ENCODE measurements at places on chromosomes 1 and 21. TPM values are rescaled to one million over a fixed set of nuclear protein-coding genes. Genes with fewer than 3 reads are reported as not detected.

DNA sequence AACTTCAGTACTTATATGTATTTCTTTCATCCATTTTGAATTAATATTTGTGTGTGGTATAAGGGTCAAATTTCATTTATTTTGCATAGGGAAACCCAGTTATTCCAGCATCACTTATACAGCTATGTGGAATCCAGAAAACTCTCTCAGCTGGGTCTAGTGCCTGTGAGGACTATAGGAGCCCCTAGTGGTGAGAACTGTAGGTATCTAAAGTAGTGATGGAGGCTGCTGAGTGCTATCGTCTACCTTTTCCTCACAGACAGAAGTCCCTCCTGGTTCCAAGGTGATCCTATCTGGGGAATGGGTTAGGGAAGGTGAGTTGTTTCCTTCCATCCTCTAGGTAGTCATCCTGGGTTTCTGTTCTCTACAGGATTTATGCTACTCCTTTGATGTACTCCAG, 352.0 kb upstream of the C1orf87 start:
- no peak overlapping the region for H3K27ac ChIP-seq
- no peaks in the 10 kb centered on the region for H3K36me3 ChIP-seq

The CRNN gene
- total RNA-seq: not detected

The PDPN gene
- 4.7 TPM for total RNA-seq

DNA sequence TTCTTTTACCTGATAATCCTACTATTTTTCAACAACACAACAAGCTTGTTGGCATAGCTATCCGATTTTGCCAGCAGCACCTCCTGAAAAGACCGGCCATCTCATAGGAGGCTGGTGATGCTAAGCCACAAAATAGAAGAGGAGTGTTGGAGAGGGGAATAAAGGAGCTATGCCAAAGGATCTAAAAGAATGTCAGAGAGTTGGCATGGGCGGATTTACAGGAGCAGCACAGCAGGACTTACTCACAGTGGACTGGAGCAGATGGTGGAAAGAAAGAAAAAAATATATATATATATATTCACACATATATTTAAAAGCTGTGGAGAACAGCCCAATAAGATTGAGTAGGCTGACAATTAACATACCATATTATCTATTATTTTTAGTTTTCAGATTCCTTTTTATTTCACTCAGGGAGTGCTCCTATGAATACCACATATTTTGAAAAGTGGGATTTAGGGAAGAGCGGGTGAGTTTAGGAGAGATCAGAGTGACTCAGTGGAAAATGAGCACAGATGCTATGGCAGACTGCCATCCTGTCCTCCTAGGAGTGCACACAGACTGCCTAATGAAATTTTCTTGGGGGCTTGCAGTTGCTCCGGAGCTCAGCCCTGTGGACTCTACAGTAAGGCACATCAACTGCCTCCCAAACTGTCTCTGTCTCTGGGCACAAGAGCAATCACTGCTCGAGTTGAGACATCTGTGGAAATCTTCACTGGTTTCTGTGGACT, 394.4 kb upstream of the CHRM3 start:
- H3K4me1 ChIP-seq: no peaks in the 10 kb centered on the region
- H3K27ac ChIP-seq: no peak overlapping the region
- H3K27me3 ChIP-seq: no peaks in the 10 kb centered on the region
- no peaks in the 10 kb centered on the region for H3K36me3 ChIP-seq
- H3K4me3 ChIP-seq: no peak overlapping the region
- DNase-seq: no peak

GRCh38 chr1:198191117-198191516, 34.3 kb downstream of the NEK7 start:
- H3K4me3 ChIP-seq: no peak overlapping the region
- peaks cover 21% of the 10 kb centered on the region for H3K4me1 ChIP-seq
- no peaks in the 10 kb centered on the region for H3K27me3 ChIP-seq
- no peak for DNase-seq
- no peak overlapping the region for H3K27ac ChIP-seq

DNA sequence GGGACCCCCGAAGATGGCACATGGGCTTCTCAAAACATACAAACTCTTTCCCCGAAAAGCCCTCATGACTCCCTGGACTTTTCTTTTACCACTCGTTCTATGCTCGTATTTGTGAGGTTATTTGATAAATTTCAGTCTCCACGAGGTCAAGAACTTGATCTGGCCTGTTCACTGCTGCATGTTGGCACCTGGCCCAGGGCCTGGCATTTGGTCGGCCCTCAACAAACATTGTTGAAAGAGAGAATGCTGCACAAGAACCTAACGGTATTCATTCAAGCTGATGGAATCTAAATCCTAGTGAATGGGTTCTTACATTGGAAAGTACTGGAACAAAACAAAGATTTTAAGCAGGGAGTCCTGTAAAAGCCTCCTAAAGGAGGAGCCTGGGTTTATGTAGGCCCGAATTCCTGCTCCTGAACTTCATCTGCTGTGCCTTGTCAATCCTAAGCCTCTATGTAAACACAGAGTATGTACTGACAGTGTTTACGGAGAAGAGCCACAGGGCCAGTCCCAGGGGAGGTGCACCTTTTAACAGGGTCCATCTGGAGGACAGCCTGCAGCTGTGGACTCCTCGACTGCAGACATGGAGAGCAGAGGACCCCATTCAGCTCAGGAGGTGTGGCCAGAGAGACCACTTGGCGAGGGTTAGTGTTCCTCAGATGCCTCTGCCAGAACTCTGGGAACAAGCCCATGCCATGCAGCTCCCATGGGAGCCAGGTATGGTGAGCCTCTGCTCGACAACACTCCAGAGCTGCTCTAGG, 46.9 kb downstream of the L1TD1 start:
- H3K27me3 ChIP-seq: no peaks in the 10 kb centered on the region
- no peaks in the 10 kb centered on the region for H3K36me3 ChIP-seq
- no peak overlapping the region for H3K4me3 ChIP-seq
- no peak overlapping the region for H3K27ac ChIP-seq
- DNase-seq: peak; percentile 49

GRCh38 chr1:94777281-94777680, 42.9 kb upstream of the SLC44A3 start:
- no peak for DNase-seq
- H3K27ac ChIP-seq: no peak overlapping the region
- no peak overlapping the region for H3K4me3 ChIP-seq
- peaks cover 11% of the 10 kb centered on the region for H3K4me1 ChIP-seq
- H3K27me3 ChIP-seq: peaks cover 45% of the 10 kb centered on the region
- no peaks in the 10 kb centered on the region for H3K36me3 ChIP-seq

The KCNH1 gene
- total RNA-seq: 41.3 TPM

GRCh38 chr1:109788695-109789521, 25.2 kb upstream of the EPS8L3 start:
- no peak overlapping the region for H3K27ac ChIP-seq
- H3K27me3 ChIP-seq: no peaks in the 10 kb centered on the region
- H3K36me3 ChIP-seq: no peaks in the 10 kb centered on the region
- peak; percentile 75 for DNase-seq
- no peak overlapping the region for H3K4me3 ChIP-seq

DNA sequence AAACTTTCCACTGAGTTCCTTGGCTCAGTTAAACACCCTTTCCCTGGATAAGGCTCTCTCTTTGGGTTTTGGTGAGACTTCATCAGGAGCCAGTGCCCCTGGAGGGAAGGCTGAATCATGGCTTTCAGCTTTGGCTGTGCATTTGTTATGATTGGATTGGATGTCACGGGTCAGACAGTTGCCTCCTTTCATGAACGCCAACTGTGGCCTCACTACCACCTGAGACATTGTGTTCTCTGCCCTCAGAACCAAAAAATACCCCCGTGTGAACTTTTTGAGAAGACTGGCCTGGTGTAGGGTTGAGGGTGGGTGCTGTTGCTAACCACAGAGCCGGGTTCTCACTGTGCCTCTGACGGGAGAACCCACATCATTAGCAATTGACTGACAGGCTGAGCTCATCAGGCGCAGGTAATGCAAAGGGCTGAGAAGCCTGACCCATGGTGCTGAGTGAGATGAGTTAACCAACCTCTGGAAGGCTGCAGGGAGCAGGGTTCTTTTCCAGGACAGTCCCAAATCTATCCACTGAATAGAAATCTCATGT, 65.6 kb downstream of the HHAT start:
- H3K36me3 ChIP-seq: no peaks in the 10 kb centered on the region
- H3K27me3 ChIP-seq: no peaks in the 10 kb centered on the region
- H3K27ac ChIP-seq: peak overlapping the region; percentile 77
- no peak for DNase-seq
- no peak overlapping the region for H3K4me3 ChIP-seq

GRCh38 chr1:21638531-21639341, 30.4 kb downstream of the RAP1GAP start:
- no peak overlapping the region for H3K4me3 ChIP-seq
- peaks cover 10% of the 10 kb centered on the region for H3K27me3 ChIP-seq
- DNase-seq: no peak
- no peaks in the 10 kb centered on the region for H3K36me3 ChIP-seq
- no peaks in the 10 kb centered on the region for H3K4me1 ChIP-seq
- no peak overlapping the region for H3K27ac ChIP-seq

- peak; percentile 94 for DNase-seq
- H3K27ac ChIP-seq: peak overlapping the region; percentile 58
- peaks cover 21% of the 10 kb centered on the region for H3K4me1 ChIP-seq
- H3K27me3 ChIP-seq: no peaks in the 10 kb centered on the region
- peaks cover 31% of the 10 kb centered on the region for H3K36me3 ChIP-seq
These were observed 637 bp downstream of the LYPLA2 start for GRCh38 chr1:23791516-23792047.

GRCh38 chr1:228004331-228004855, 2.4 kb upstream of the WNT3A start:
- H3K27ac ChIP-seq: no peak overlapping the region
- no peaks in the 10 kb centered on the region for H3K4me1 ChIP-seq
- H3K4me3 ChIP-seq: no peak overlapping the region
- H3K27me3 ChIP-seq: peaks cover 67% of the 10 kb centered on the region
- DNase-seq: peak; percentile 91

GRCh38 chr1:31230378-31230777, 9.3 kb downstream of the NKAIN1 start:
- no peak overlapping the region for H3K27ac ChIP-seq
- no peak for DNase-seq
- H3K27me3 ChIP-seq: peaks cover 22% of the 10 kb centered on the region
- H3K36me3 ChIP-seq: no peaks in the 10 kb centered on the region
- H3K4me1 ChIP-seq: no peaks in the 10 kb centered on the region
- no peak overlapping the region for H3K4me3 ChIP-seq

- peak overlapping the region; percentile 34 for H3K27ac ChIP-seq
- H3K27me3 ChIP-seq: no peaks in the 10 kb centered on the region
- DNase-seq: no peak
- peaks cover 9% of the 10 kb centered on the region for H3K36me3 ChIP-seq
- peaks cover 31% of the 10 kb centered on the region for H3K4me1 ChIP-seq
- H3K4me3 ChIP-seq: no peak overlapping the region
These were observed 632 bp downstream of the TMEM79 start for GRCh38 chr1:156284757-156285156.

- DNase-seq: peak; percentile 96
- no peaks in the 10 kb centered on the region for H3K27me3 ChIP-seq
- H3K4me3 ChIP-seq: peak overlapping the region; percentile 83
- peak overlapping the region; percentile 43 for H3K27ac ChIP-seq
- peaks cover 4% of the 10 kb centered on the region for H3K4me1 ChIP-seq
- no peaks in the 10 kb centered on the region for H3K36me3 ChIP-seq
These were observed 134.0 kb upstream of the BARHL2 start for GRCh38 chr1:90850898-90851710.

The GRIK1 gene
- not detected for total RNA-seq

DNA sequence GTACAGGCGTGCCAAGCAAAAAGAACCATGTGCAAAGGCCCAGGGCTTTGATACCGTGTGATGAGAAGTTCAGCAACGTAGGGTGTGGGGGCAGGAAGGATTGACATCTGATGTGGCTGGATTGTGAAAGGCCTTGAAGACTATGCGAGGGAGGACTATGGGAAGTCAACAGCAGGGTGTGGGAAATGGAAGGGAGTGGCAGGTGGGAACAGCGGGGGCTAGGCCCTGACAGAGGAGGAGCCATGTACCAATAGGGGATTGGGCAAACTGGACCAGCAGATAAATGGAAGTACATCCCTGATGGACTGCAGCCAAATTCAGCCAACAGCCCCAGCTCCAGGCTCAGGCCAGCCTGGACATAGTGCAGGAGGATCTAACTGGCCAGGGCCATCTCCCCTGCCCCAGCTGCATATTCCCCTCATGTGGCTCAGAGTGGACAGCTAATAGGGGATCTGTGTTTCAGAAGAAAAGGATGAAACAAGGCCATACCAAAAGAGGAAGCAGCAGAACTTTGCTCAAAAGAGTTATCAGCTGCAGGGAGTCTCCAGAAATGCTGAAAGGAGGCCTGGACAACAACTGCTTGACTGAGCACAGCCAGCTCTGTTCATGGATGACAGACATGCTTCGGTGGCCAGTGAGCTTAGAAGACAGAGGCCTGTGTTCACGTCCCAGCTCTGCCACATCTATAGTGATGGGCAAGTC, 140.2 kb upstream of the SGIP1 start:
- H3K36me3 ChIP-seq: no peaks in the 10 kb centered on the region
- peaks cover 10% of the 10 kb centered on the region for H3K4me1 ChIP-seq
- no peak for DNase-seq
- no peak overlapping the region for H3K4me3 ChIP-seq

The FCGR2B gene
- total RNA-seq: not detected

The PAX7 gene
- not detected for total RNA-seq

The TIAM1 gene
- 16.3 TPM for total RNA-seq

DNA sequence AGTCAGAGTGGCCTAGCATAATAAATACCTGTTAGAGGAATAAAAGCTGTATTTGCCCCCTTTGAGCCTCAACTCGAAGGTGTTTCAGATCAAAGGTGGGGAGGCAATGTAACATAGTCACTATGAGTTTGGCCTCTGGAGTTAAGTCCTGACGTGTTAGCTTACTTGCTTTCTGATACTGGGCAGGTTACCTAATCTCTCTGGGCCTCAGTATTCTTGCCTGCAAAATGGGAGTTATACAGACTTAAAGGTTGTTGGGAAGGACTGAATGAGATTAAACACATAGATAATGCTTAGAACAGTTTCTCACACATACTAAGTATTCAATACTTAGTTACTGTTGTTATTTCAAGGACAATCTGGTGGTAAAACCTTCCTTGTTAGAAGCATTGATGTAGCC, 15.5 kb downstream of the RNF220 start:
- peaks cover 9% of the 10 kb centered on the region for H3K4me1 ChIP-seq
- no peak overlapping the region for H3K27ac ChIP-seq
- peaks cover 66% of the 10 kb centered on the region for H3K27me3 ChIP-seq

DNA sequence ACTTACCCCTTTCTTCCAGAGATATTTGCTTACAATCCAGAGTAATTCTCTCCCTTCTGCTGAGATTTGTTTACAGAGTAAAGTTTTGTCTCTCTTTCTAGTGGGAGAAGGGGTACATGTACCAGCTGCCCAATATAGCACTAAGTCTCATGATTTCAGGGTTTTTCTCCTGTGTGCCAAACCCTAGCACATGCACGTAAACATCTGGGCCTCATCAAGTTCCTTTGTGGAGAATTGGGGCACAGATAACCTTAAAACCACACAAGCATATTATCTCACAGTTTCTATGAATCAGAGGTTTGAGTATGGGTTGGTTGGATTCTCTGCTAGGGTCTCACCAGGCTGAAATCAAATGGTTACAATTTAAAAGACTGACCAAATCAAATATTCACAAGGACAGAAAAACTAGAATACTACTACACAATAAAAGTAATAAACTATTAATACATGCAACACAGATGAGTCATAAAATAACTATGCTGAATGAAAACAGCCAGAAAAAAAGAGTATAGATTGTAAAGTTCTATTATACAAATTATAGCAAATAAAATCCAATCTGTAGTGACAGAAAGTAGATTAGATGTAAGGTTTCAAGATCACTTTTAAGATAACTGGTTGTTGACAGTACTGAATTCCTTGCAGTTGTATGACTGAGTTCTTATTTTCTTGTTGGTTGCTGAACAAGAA, 347.4 kb upstream of the PTBP2 start:
- no peaks in the 10 kb centered on the region for H3K27me3 ChIP-seq
- no peak overlapping the region for H3K27ac ChIP-seq
- no peak for DNase-seq
- no peaks in the 10 kb centered on the region for H3K36me3 ChIP-seq
- H3K4me1 ChIP-seq: peaks cover 16% of the 10 kb centered on the region
